SK-MEL-5 (cell line): ENCODE measurements at places on chromosomes 1 and 21. TPM values are rescaled to one million over a fixed set of nuclear protein-coding genes. Genes with fewer than 3 reads are reported as not detected.

UTS2 gene
- total RNA-seq: not detected in 2 replicates

KCNJ9 gene
- not detected in 2 replicates for total RNA-seq

TSPAN2 gene
- not detected in 2 replicates for total RNA-seq

CFAP126 gene
- total RNA-seq: not detected in 2 replicates

NPPA gene
- not detected in 2 replicates for total RNA-seq

C1QTNF12 gene
- total RNA-seq: not detected in 2 replicates

TNFAIP8L2 gene
- not detected in 2 replicates for total RNA-seq

BGLAP gene
- 0.48 TPM in 1 of 2 replicates, not detected in the other for total RNA-seq

IL23R gene
- total RNA-seq: 1.5 and 2.4 TPM in 2 replicates

HSPA6 gene
- 4.2 and 4.8 TPM in 2 replicates for total RNA-seq

DNA sequence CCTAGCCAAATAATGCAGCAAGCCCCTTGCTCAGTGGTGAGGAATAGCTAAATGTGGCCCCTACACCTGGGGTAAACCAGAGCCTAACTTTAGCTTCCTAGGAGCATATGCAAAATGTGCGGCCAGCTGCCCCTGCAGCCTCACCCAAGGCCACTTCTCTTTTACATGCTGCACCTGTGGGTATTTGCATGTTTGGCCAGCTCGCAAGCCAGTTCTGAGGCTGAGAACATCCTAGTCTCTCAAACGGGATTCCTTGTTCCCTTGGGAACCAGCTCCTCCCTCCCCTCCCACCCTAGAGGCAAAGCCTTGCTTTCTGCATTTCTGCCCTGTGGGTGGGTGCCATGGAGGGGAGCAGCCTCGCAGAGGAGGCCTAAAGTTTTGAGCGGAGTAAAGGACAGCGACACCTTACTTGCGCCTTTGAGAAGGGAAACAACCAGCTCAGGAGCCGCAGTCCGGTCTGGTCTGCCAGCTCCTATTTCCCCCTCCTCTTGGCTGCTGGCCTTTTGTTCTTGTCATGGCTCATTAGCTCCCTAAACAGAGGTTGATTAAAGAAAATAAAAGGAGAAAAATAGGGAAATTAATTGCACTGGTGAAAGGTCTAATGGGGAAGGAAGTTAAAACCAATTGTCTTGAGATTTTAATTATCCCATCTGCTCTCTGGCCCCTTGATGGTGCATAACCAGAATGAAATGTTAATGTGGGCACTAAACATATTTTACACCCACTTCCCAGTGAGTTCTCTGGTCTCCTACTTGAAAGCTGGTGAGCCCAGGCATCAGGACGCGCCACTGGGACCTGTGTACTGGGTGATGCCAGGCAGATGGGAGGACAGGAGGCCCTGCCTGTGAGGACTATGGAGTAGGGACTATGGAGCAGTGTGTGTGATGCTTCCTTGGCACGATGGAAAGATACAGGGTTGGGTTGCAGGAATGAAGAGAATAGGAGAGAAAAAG is 68.7 kb downstream of the TEX35 start:
- no peak for DNase-seq

- DNase-seq: no peak
Measured at GRCh38 chr1:158246650-158247049, 7.6 kb upstream of the CD1A start.

- DNase-seq: peak; percentile 89
Measured at GRCh38 chr1:186212568-186213224, 162.4 kb downstream of the TPR start.

DNA sequence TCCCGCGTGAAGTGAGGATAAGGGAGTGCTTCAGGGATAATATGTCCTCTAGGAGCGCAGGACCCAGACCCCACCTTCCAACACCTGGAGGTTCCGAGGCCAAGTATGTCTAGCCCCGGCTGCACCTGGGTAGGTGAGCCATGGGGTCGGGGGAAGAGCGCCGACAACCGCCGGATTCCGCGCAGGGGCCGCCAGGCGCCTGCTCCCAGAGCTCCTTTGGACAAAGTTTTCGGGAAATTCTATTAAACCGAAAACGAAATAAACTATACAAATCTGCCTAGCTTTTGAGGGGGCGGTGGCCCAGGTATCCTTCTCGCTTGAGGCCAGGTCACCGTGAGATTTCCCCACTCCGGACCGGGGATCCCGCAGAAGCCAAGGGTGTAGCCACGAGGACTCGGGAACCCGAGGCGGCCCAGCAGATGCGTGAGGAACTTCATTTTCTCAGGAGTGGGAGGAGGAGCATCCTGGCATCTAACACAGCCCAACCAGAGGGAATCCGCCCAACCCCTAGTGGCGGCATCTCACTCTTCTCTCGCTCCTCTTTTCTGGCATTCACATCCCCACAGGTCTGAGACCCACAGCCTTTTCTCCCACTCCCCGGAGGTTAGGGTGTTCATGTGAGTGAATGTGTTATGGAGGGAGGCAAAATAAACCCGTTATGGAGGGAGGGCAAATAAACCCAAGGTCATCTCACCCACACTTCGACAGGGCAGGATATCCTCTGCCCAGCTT is 2.3 kb upstream of the DMRTA2 start:
- DNase-seq: peak; percentile 11

GRCh38 chr21:44983421-44984206 is 43.8 kb downstream of the SLX9 start:
- no peak for DNase-seq

DNA sequence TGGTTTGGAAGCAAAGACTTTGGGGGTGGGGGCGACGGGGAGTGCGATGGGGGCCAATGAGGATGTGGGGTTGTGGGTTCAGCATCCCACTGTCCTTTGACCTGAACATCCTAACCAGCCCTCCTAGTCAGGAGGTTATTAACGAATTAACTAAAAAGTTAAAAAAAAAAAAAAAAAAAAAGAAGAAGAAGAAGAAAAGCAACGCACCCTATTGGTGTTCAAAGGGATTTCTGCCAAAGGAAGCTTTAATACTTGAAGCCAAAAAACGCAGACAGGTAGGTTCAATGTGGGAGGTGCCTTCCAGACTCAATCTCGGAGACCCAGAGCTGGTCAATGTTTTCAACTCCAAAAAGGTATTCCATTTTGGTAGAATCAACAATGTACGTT is 2.2 kb downstream of the CLIC6 start:
- DNase-seq: no peak

GRCh38 chr1:198082576-198082975 is 74.2 kb upstream of the NEK7 start:
- DNase-seq: no peak

GRCh38 chr1:107874221-107874620 is 90.8 kb downstream of the VAV3 start:
- DNase-seq: no peak

GRCh38 chr1:24770881-24771280 is 25.6 kb downstream of the CLIC4 start:
- DNase-seq: no peak

DNA sequence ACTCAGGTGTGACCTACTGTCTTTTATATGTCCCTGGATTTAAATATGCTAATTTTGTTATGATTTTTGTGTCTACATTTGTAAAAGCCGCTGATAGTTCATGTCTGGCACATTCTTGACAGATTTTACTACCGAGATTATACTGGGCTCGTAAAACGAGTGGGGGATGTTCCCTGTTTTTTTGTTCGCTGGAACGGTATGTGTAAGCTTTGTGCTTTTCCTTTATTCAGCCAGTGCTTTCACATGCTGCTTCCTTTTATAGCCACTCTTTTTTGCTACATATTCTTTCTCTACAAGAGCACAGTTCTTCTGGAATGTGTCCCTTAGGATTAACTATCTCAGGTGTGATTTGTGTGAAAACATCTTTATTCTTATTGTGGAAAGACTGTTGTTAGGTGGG is 46.6 kb downstream of the ADARB1 start:
- DNase-seq: no peak

DNA sequence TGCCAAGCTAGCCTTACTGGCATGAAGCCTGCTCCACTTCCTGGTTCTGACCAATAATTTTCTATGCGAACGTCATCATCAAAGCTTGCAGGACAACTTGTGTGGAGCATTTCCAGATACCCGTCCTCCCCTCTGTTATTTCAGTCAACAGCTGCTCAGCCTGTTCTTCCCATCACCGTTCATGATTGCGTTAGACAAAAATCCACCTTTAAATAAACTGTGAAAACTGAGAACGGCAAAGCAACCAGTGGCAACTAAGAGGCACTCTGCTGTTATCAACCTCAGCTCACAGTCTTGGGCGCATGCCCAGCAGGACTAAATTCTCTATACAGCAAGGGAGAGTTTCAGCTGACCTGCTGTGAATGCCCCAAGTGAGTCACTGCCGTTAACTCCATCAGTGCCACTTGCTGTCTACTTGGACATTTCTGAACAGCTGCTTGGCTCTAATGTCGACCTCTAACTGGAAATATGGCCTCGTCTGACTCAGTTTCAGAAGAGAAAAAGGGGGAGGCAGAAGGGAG is 207.4 kb upstream of the RUNX1 start:
- DNase-seq: peak; percentile 91

DNA sequence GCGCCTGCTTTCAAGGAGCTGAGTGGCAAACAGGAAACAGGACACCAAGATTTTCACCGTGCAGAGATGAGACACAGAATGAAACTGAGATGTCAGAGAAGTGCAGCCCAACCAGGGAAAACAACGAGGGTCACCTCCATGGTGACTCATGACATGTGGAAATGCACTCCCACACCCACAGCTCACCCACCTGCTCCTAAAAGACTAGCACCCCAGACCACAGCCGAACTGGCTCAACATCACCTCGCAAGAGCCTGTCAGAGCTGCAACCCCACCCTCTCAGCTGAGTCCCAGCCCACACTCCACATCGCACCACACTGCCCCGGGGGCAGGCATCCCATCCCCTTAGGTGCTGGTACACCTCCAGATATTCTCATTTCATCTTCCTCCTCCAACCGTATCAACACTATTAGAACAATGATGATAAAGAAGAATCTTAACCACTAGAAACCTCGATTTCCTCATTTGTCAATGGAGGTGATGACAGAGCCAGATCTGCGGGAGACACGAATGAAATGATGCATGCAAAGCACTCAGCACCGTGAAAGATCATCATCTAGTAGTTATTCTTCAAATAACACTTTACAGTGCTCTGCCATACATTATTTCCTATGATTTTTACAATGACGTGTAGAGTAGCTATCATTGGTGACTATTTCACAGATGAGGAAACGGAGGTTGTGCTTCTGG is 103.2 kb downstream of the DMRTB1 start:
- no peak for DNase-seq

DNA sequence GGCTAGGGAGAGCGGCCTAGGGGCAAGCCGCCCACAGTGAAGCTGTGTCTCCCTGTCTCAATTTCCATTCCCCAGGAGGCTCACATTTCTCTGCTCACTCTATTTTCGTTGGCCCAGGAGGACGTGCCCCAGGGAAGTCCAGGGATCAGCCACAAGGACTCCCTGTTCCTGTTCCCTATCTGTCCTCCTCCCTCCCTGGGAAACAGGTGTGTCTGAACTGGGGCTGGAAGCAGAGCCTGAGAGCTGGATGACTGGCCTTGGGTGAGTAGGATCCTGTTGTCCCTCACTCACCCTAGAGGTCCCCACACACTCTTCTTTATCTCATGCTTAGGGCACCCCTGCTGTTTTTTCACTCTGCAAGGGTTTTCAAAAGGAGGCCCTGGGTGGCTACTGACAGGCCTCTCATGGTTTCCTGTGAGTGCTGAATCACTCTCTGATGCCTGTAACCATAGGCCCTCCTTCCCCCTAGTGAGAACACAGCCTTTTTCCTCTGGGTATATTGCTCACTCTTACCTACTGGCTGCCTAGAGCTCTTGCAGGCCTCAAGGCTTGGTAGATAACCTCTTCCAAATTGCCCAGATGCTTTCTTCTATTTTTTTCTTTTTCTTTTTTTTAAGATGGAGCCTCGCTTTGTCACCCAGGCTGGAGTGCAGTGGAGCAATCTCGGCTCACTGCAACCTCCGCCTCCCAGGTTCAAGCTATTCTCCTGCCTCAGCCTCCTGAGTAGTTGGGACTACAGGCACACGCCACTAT is 3.3 kb upstream of the UTP11 start:
- DNase-seq: no peak

DNA sequence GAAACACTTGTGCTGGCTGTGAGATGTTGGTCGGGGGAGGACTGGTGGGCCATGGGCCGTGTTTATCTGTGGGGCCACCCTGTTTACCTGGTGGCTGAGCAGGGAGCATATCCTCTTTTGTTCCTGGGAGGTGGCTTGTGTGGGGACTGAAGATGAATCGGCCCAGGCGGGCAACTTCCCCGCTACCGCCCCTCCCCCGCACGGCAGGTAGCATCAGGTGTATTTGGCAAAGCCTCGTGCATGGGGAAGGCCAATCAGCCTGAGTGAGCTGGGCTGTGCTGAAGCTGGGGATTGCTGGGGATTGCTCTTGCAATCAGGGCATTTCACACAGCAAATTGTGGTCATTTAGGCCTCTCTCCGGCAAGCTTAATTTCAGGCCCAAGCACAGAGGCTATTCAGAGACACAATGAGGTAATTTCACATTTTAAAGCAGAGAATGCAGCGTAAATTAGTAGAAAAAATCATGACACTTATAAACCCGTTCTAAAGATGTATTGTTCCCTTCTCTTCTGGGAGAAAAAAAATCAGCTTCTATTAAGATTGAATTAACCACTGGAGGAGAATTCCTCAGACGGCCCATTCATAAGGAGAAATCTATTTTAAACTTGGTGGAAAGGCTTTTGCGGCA is 197.7 kb upstream of the POU3F1 start:
- DNase-seq: no peak

GRCh38 chr1:198892065-198892464 is 253.2 kb downstream of the PTPRC start:
- no peak for DNase-seq

DNA sequence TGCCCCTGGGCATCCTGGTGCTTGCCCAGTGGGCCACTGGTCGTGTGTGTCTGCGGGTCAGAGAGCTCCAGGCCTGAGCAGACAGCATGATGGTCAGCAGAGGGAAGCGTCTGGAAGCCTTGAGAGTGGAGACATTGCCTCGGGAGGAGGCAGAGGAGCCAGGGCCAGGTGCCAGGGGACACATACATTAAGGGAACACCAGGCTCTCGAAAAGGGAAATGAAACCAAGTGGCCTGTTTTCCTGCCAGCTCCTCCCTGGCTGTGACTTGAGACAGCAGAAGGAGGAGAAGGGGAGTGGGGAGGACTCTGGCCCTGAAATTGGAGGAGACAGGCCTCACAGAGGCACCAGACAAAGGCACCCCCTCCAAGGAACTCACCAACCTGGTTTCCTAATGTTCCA is 62.4 kb upstream of the LRP8 start:
- no peak for DNase-seq

GRCh38 chr1:22930240-22930912 is 42.3 kb downstream of the LACTBL1 start:
- peak; percentile 69 for DNase-seq

- DNase-seq: peak; percentile 4
Measured at GRCh38 chr1:175863299-175864050, 120.1 kb upstream of the TNR start.

GRCh38 chr1:234915924-234916675 is 212.5 kb downstream of the TOMM20 start:
- DNase-seq: no peak

- peak; percentile 51 for DNase-seq
Measured at GRCh38 chr1:228647523-228648444, 87.5 kb upstream of the RHOU start.

GRCh38 chr1:85850238-85850637 is 142.0 kb upstream of the ZNHIT6 start:
- DNase-seq: peak; percentile 23

DNA sequence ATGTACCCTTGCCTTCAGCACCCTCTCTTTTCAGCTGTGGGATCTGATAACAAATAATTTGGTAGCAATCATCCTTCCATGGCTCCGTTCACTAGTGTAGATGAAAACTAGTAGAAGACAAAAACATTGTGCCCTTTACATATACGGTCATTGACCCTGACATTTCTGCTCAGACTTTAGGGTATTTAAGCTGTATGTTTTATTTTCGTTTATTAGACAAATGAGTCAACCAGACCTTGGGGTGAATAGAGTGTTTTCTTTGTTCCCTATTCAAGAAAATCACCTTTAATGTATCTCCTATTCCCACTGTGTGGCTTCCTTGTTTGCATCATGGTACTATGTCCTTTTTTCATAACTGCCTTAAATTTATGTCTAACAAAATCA is 187.3 kb downstream of the VAV3 start:
- no peak for DNase-seq
